ENCODE measurements at places on chromosomes 4 and X.

DNA sequence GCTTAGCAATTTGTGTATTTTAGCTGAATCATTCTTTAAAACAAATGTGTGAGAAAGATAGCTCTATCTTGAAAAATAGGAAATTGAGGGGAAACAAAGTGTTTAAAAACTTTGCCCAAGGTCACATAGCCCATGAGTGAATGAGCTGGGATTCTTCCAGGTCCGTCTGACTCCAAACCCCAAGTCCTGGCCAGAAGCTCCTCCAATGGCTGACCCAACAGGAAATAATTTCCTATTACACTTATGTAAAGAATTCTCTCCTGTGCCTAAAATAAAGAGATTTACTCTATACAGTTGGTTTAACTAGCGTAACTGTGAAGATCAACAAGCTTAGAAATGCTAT lies 287.6 kb downstream of the ARHGAP24 start:
- peak; percentile 83 for DNase-seq

DNA sequence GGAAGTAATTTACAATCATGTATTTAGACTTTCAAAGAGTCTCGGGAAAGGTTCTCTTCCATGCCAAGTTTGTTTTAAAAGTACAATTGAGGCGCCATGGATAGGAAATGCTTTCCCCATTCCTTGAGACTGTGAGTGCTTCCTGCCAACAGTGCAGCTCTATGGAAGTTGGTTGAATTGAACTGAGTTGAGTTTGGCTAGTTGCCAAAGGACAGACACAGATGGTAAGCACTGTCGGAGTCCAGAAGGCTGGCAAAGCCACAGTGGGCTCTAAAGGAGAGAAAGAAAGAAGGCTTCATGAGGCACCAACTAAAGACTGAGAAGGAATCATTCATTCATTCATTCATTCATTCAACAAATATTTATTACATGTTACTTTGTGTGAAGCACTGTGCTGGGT lies 4.3 kb upstream of the KCNE5 start:
- DNase-seq: peak; percentile 9

DNA sequence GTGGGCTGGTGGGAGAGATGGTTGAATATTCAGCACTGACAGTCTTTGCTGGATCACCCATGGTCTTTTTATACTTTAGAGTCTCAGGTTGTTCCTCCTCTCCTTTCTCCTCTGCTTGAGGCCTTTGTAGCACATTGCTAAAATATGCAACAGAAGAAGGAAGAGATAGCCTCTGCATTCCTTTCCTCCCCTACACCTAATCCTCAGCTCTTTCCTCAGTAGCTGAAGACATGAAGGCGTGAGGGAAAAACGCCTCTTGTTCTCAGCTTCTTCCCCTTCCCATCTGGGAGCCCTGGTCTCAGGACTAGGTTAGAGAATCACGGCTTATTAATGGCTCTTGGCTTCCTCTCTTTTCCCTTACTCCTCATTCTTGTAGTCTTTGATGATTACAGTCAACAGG lies 76.8 kb downstream of the RNF150 start:
- no peak for DNase-seq

DNA sequence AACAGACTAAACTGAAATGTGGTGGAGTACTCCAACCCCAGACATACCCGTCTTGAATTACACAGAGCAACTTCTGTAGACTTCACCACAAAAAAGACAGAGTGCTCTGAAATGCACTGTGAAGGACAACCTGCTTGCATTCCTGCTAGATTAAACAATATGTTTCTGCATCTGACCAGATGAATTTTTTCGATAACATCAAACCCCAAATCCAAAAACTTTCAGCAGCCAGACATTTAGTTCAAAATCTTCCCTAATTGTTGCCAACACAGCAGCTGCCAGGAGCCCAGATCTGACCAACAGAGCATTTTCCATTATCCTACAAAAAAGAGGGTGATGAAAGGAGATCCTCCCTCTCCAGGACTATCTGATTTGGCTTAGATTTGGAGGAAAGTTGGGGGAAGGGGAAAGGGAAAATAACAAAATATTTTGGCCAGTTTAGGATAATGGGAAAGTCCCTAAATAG lies 356.5 kb downstream of the PDGFC start:
- DNase-seq: peak; percentile 94

DNA sequence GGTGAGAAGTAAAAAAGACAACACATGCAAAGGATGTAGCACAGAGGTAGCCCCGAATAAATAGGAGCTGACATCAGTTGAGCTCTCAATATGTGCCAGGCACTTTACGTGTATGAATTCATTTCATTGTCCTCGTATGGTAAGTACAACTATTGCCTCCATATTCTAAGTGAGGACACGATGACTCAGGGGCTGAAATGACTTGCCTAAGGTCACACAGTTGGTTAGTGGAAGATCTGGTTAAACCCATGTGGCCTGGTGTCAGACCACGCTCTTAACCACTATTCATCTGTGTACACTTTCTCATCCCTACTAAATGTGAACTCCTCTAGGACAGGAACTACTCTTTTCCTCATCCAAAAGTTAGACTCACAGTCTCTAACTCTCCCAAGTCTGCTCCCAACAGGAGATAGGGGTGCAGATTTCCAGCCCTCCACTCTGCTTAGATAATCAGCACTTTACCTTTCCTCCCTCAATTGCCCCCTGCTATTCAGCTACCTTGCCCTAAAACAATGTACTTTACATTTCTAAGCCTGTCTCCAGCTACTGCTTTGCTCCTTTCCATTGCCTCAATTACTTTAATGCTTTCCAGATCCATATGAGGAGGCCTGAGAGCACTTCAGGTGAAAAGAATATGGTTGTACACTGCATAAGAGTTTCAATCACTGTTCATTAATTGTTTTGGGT lies 58.8 kb upstream of the LHFPL1 start:
- no peak for DNase-seq

GRCh38 chrX:114842181-114842580 lies 175.2 kb downstream of the IL13RA2 start:
- DNase-seq: no peak

- DNase-seq: no peak
Observed at GRCh38 chrX:154363706-154364439, 10.6 kb downstream of the FLNA start.

GRCh38 chrX:130772776-130773143 lies 130.2 kb downstream of the ENOX2 start:
- DNase-seq: no peak

DNA sequence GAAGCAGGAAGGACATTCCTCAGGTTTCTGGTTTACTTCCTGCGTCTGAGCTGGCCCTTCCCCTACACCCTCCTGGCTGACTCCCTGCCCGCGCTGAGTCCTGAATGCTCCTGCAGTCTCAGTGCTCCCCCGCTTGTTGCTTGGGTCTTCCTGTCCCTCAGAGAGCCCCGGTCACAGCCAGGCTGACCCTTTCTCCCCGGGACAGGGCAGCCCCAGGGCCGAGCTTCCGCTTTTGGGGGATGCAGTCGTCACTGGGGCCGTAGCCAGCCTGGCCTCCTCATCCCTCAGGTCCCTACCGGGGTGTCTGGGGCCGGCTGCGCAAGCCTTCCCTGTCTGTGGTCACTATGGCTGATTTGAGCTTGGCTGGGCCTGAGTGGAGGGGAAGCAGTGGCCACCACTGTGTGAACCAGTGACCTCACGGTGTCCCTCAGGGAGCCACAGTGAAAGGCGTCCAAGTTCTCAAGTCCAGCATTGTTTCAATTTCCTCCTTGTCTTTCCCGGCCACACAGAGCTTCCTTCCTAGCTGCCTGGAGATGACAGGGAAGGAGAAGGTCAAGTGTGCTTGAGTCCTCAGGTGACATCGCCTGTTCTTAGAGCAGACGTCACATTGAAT lies 34.1 kb upstream of the ASMTL start:
- no peak for DNase-seq

- no peak for DNase-seq
Observed at GRCh38 chrX:6917666-6918065, 229.8 kb upstream of the STS start.

GRCh38 chr4:169032883-169033645 lies 23.0 kb upstream of the CBR4 start:
- DNase-seq: no peak

DNA sequence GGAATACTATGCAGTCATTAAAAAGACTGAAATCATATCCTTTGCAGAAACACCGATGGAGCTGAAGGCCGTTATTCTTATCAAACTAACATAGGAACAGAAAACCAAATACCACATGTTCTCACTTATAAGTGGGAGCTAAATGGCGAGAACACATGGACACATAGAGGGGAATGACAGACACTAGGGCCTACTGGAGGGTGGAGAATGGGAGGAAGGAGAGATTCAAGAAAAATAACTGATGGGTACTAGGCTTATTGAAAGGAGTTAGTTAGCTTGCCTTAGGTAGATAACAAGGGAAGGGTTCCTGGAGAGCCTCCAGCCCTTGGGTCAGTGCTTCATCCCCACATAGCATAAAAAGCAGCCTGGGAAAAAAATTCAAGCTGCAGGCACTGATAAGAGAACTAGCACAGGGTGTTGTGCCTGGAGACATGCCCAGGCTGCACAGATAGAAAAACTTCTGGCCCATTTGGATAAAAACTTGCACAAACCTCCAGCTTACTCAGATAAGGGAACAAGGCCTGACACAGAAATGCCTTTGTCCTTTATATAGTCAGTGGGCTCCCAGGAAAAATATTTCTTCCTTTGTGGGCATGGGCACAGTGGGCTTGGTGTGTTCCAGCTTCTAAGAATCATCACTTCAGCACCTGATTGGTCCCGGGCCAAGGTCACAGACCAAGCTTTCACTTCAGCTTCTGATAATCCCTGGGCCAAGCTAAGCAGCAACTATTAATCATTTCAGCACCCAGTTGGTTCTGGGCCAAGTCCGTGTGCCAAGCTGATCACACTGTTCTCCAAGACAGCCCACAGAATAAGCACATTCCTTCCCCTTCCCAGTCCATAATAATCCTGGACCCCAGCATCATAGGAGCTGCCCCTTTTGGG lies 23.1 kb upstream of the PWWP3B start:
- DNase-seq: no peak

- DNase-seq: peak; percentile 17
Observed at GRCh38 chr4:94711635-94712034, 46.1 kb upstream of the BMPR1B start.

GRCh38 chrX:150405576-150405975 lies 42.5 kb downstream of the MAMLD1 start:
- no peak for DNase-seq

- no peak for DNase-seq
Observed at GRCh38 chrX:139079789-139080188, 368.3 kb upstream of the FGF13 start.

GRCh38 chr4:102451266-102451665 lies 49.9 kb upstream of the NFKB1 start:
- DNase-seq: no peak

- DNase-seq: peak; percentile 55
Observed at GRCh38 chr4:30714408-30715031, 5.6 kb upstream of the PCDH7 start.

DNA sequence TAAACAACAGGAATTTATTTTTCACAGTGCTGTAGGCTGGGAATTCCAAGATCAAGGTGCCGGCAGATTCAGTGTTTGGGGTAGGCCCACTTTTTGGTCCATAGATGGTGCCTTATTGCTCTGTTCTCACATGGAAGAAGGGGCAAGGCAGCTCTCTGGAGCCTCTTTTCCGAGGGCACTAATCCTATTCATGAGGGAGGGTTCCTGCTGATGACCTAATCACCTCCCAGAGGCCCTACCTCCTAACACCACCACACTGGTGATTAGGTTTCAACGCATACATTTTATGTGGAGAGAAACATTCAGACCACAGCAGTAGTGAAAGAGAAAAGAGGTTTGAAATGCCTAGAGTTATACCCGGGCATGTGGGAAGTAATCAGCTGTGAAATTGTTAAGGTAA lies 1.4 kb upstream of the POLA1 start:
- no peak for DNase-seq

All from fibroblast of skin of scalp (primary cell).